ENCODE measurements at places on chromosomes 7 and 10.

- no peak for ATAC-seq
These were observed 103.8 kb upstream of the APBB1IP start for GRCh38 chr10:26334232-26334931.

DNA sequence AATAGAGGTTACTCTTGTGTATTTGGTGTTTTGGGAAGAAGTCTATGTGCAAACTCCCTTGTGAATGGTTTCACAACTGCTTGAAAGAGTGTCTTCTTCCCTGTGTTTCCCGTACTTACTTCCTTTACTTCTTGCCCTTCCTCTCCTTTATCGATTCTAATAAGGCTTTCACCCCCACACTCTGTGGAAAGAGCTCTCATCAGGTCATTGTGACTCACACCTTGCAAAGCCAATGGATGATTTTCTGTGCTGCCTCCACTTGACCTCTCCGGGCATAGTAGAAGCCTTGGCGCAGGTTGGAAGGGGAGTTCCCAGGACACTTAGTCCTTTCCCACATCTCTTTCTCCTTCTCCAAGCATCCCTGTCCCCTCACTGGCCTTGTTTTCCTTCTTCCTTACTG is 6.2 kb upstream of the TSPAN15 start:
- ATAC-seq = no peak

- peak; percentile 66 for ATAC-seq
These were observed 1.5 kb upstream of the DHX32 start for GRCh38 chr10:125882596-125882995.

DNA sequence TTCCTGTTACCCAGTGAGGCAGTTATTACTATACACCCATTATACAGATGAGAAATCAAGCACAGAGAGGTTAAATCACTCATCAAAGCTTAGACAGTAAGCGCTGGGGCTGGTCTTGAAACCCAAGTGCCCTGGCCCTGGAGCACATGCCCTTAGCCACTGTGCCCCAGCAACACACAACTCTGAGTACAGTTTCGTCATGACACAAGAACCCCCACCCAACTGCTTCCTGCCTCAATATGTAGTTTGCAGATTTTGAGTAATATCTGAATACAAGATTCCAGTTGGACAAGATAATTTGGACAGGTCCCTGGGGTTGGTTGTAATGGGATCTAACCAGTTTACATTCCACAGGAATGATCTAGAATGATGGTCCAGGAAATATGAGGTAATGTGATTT is 62.8 kb downstream of the SH3PXD2A start:
- ATAC-seq = peak; percentile 30

GRCh38 chr7:106257752-106258151 is 27.0 kb downstream of the NAMPT start:
- ATAC-seq = no peak

DNA sequence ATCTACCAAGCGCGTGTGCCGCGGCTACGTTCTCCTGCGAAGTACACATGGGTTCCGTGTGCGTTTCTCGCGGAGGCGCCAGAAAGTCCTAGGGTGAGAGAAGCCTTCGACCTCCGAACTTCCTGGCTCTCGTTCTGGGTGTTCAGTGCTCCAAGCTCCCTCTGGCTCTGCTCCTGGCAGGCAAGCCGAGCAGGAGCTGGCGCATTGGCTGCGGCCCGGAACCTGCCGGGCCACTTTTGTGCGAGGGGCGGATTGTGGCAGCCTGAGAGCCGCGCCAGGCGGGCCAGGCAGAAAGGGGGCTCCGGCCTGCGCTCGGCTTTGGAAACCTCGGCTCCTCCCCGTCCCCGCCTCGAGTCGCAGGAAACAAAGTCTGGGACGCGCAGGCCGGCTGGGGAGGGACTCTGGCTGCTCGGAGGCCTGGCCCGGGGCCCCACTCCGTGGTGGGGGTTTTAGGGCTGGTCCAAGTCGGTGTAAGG is 9.6 kb downstream of the EMX2 start:
- no peak for ATAC-seq

GRCh38 chr7:73454424-73454823 is 20.8 kb downstream of the FZD9 start:
- no peak for ATAC-seq

DNA sequence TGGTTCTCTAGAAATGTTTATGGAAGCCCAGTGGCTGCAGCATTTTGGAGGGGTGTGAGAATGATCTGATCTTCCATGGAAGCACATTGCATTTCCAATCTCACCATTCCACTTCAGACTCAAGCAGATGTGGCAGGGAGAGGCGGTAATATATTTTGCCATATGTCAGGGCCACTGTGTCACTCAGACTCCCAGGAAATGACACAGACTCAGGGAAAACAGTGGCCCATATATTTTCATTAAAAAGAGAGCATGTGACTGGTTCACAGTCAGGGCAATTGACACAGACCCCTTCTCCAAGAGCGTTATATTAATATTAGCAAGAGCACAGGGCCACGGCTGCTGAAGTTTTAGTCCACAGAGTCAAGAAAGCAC is 149.3 kb upstream of the NRP1 start:
- no peak for ATAC-seq

GRCh38 chr10:93945819-93946218 is 47.9 kb upstream of the PLCE1 start:
- no peak for ATAC-seq

DNA sequence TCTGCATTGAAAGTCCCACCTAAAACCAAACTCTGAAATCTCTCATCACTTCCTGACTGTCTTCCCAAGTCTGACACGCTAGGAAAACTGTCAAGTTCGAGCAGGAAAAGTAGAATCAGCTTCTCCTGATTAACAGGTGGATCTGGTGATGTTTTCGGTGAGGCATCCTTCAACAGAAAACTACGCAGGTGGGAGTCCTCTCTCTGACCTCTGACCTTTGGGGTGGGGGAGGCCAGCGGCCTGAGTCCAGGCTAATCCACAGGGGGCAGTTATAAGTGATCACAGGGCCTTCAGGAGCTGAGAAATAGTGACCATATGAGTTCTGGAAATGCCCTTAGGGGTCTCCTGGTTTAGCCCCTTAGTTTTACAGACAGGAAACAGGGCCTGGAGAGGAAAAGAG is 13.4 kb upstream of the NPFFR1 start:
- no peak for ATAC-seq

GRCh38 chr7:108135446-108136190 is 5.5 kb upstream of the LAMB4 start:
- ATAC-seq = no peak

DNA sequence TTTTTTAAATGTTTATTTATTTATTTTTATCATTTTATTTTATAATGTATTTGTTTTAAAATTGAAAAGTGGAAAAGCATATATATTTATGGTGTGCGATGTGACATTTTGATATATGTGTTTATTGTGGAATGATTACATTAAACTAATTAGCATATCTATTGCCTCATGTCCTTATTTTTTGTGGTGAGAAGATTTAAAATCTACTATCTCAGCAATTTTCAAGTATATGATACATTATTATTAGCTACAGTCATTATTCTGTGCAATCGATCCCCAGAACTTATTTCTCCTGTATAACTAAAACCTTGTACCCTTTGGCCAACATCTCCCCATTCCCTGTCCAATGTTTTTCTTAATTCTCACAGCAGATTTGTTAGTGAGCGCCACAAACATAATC is 115.6 kb upstream of the SHH start:
- ATAC-seq = no peak

DNA sequence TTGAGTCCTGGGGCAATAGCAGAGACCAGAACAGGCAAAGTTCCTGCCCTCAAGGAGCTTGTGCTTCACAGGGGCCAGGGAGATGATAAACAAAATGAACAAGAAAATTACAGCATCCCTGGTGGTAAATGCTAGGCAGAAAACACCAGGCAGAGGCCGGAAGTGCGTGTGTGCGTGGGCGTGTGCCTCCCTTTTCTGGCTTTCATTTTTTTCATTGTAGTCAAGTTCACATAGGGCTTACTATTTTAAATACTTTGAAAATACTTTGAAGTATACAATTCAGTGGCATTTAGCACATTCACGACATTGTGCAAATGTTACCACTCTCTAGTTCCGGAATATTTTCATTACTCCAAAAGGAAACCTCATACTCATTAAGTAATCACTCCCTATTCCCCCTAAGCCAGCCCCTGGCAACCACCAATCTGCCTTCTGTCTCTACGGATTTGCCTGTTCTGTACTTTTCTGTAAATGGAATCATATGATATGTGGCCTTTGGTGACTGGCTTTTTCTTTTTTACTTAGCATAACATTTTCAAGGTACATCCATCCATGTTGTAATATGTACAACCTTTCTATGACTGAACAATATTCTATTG is 88.1 kb upstream of the PDCD4 start:
- no peak for ATAC-seq

DNA sequence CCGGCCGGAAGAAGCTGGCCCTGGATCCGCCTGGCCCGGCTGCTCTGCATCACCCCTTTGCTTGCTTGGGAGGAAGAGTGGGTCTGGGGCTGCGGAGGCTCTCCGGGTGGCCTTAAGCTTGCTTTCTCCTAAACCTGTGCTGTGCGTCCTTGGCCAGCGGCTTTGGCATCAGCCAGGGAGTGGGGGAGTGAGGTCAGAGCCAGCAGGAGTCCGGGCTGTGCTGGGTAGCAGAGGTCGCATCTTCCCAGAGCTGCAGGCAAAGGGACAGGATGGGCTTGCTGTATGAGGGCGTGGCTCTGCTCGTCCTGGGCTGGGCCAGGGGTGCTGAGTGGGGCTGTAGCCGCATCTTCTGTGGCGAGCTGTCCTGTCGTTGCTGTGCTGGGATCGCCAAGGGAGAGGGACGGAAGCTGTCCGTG is 21.1 kb downstream of the BNIP3 start:
- ATAC-seq = no peak

- ATAC-seq = peak; percentile 95
These were observed 249.7 kb downstream of the ELMO1 start for GRCh38 chr7:37198906-37199485.

- ATAC-seq = no peak
These were observed 402.2 kb downstream of the SFMBT2 start for GRCh38 chr10:7008645-7009044.

- ATAC-seq = no peak
These were observed 101.0 kb upstream of the ANKRD1 start for GRCh38 chr10:91021901-91022300.

DNA sequence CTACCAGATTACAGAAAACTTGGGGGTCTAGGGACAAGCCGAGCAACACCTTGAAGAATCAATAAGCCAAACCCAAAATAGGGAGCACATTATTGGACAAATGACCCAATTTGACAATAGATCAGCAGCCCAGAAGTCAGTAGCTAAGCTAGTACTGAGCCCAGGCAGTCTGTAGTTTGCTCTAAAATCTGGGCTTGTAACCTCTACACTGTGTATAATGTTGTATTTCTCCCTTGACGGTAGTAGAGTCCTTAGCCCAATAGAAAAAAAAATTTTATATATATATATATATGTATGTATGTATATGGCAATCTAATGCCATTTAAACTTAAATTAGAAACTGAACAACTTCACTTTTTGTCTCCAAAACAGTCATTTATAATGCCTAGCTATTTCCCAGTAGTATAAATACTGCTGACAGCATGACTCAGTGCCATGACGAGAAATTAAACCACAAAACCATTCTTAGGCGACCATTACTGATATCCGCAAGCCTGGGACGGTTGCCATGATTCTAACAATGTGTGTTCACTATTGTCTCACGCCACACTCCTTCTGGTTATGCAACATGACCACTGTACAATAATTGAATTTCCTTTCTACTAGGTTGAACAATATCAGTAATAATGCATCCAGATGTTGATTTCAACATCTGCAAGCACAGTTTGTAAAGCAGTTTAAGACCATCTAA is 110.5 kb downstream of the IPMK start:
- peak; percentile 91 for ATAC-seq
